ENCODE measurements at places on chromosomes 4 and X.

GRCh38 chrX:118675326-118675965, 52.0 kb upstream of the IL13RA1 start:
- H3K27me3 ChIP-seq = no peaks in the 10 kb centered on the region
- H3K4me3 ChIP-seq = no peak overlapping the region
- H3K27ac ChIP-seq = no peak overlapping the region
- no peaks in the 10 kb centered on the region for H3K4me1 ChIP-seq

DNA sequence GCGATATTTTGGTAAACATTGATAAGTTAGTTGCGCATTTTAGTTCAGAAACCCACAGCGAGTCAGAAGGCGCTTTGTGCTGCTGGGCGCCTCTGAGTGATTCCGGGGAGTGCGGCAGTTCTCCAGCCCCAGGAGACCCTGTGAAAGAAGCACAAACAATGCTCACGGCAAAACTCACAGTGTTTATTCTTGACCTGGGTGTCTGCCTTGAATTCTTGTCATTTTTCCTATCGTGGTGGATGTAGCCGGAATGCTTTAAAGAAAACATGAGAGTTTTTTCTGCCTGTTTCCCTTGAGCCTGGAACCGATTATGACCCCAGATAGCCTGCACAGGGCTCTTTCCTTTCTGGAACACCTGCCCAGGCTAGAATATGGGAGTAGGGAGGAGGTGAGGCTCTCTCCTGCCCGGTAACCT, 6.7 kb downstream of the TBL1X start:
- H3K36me3 ChIP-seq = no peaks in the 10 kb centered on the region
- no peak for DNase-seq
- H3K27me3 ChIP-seq = no peaks in the 10 kb centered on the region
- no peak overlapping the region for H3K4me3 ChIP-seq
- H3K4me1 ChIP-seq = peaks cover 14% of the 10 kb centered on the region
- no peak overlapping the region for H3K27ac ChIP-seq

DNA sequence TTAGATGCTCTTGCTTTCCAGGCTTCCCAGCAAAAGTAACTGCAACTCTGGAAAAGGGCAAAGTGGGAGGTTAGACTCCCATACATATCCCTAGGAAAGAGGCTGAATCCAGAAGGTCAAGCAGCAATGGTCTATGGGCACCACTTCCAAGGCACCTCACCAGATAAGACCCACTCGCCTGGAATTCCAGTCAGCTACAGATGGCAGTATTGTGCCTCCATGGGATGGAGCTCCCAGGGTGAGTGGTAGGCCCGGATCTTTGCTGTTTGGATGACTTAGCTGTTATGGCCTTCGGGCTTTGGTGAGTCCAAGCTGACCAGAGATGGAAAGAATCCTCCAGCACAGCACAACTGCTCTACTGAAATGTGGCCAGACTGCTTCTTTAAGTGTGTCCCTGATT, 688.0 kb downstream of the PCDH19 start:
- no peaks in the 10 kb centered on the region for H3K4me1 ChIP-seq
- no peaks in the 10 kb centered on the region for H3K36me3 ChIP-seq
- no peak for DNase-seq
- H3K4me3 ChIP-seq = no peak overlapping the region

- H3K36me3 ChIP-seq = no peaks in the 10 kb centered on the region
- no peak overlapping the region for H3K4me3 ChIP-seq
- DNase-seq = no peak
- no peaks in the 10 kb centered on the region for H3K27me3 ChIP-seq
Observed at GRCh38 chr4:51825341-51825740, 17.6 kb upstream of the DCUN1D4 start.

DNA sequence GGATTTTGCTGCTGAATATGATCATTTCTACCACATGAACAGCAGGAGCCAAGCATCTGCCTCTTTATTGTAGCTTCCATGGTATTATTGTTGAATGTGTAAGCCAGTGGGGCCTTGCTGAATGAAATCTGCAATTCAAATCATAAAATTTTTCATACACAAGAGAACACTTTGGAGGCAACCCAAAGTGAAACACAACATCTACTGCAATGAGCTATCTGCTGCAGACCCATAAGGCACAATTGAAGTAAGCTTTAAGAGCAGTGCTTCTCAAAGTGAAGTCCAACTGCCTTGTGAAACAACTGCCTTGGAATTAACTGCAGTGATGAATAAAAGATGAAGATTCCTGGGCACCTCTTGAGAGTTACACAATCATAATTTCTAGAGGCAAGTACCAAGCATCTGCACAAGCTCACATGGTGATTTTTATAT, 626.3 kb upstream of the INTU start:
- DNase-seq = no peak
- no peaks in the 10 kb centered on the region for H3K27me3 ChIP-seq
- no peaks in the 10 kb centered on the region for H3K36me3 ChIP-seq
- H3K4me3 ChIP-seq = no peak overlapping the region

DNA sequence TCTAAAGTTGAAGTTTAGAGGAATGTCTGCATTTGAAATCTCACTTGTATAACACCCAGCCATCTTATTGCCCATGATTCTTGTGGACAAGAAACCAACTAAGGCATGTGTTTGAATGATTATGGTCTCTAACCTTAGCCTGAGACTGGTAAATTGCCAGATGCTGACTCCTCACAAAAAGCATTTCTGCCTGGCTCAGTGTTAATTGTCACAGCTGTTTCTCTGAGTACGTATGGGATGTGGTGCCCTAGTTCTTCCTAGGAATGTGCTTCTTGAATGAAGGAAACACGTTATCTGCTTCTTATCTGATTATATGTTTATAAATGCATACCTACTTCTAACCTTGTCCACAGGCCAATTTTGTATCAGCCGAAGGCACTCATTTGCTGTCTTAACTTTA, 63.1 kb upstream of the NDP start:
- H3K27me3 ChIP-seq = no peaks in the 10 kb centered on the region
- H3K4me3 ChIP-seq = no peak overlapping the region
- H3K4me1 ChIP-seq = no peaks in the 10 kb centered on the region
- no peaks in the 10 kb centered on the region for H3K36me3 ChIP-seq
- no peak overlapping the region for H3K27ac ChIP-seq
- DNase-seq = no peak
